ENCODE measurements at places on chromosomes 3 and 15. TPM values are rescaled to one million over a fixed set of nuclear protein-coding genes. Genes with fewer than 3 reads are reported as not detected.
A peak's percentile ranks its signal among the peaks of the same experiment; 100 is the strongest.

DNA sequence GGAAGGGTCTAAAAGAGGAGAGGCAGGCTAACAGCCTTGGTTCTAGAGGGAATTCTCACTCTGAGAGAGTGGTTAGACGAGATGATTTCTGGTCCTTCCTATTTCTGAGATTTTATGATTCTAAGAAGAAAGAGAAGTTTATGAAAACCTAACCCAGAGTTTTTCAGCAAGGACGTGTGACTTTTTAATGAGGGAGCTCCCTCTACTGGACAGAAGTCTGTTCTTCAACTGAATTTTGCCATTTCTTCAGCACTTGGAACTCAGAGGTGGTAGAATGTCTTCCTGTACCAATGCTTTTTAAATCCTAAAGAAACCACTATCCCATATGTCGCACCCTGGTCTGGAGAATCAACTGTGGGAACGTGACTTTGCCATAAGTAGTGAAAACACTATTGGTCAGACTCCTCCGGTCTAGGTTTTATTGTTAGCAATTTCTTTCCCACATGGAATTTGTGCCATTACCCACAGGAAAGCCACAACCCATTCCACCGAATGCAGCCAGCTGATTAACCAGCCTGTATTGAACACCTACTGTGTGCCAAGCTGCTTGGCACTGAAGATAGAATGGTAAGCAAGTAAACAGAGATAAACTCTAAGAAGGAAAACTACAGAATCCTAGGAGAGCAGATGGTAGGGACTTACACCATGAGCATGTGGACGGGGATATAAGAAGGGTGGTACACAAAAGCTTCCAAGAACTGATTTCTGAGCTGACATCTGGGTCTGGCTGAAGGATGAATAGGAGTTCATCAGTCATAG is 199.5 kb upstream of the LMCD1 start:
- H3K27ac ChIP-seq: no peak overlapping the region
- H3K27me3 ChIP-seq: no peaks in the 10 kb centered on the region
- DNase-seq: no peak
- H3K36me3 ChIP-seq: no peaks in the 10 kb centered on the region
- H3K4me3 ChIP-seq: no peak overlapping the region

GRCh38 chr3:186832276-186832675 is 10.2 kb upstream of the ADIPOQ start:
- peaks cover 16% of the 10 kb centered on the region for H3K27me3 ChIP-seq
- no peaks in the 10 kb centered on the region for H3K36me3 ChIP-seq
- no peak overlapping the region for H3K4me3 ChIP-seq
- DNase-seq: no peak
- no peak overlapping the region for H3K27ac ChIP-seq

GRCh38 chr3:122058294-122058693 is 3.1 kb downstream of the CD86 start:
- H3K27me3 ChIP-seq: no peaks in the 10 kb centered on the region
- H3K4me1 ChIP-seq: peaks cover 14% of the 10 kb centered on the region
- H3K36me3 ChIP-seq: peaks cover 22% of the 10 kb centered on the region
- peak overlapping the region; percentile 26 for H3K4me3 ChIP-seq
- DNase-seq: no peak

GRCh38 chr3:125035217-125035616 is 20.6 kb downstream of the HEG1 start:
- DNase-seq: peak; percentile 61
- no peak overlapping the region for H3K27ac ChIP-seq
- H3K27me3 ChIP-seq: no peaks in the 10 kb centered on the region
- peaks cover 11% of the 10 kb centered on the region for H3K4me1 ChIP-seq

GRCh38 chr3:43399034-43399433 is 112.7 kb downstream of the SNRK start:
- no peaks in the 10 kb centered on the region for H3K4me1 ChIP-seq
- H3K36me3 ChIP-seq: no peaks in the 10 kb centered on the region
- no peak for DNase-seq
- H3K27me3 ChIP-seq: no peaks in the 10 kb centered on the region
- H3K4me3 ChIP-seq: no peak overlapping the region

DNA sequence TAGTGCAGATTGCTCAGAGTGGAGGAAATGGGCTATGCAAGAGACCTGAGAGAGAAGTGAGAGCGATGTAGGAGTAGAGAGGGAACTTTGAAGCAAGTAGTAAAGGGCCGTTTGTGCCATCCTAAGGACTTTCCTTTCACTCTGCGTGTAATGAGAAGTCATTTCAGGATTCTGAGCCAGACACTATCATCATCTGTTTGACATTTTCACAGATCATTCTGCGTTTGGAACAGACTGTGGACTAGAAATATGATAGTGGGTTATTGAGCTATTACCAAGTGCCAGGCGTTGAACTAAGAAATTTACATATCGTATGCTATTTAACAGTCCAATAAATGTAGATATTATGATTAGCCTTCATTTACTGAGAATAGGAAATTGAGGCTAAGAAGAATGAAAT is 150.0 kb upstream of the ROBO2 start:
- no peaks in the 10 kb centered on the region for H3K36me3 ChIP-seq
- H3K27me3 ChIP-seq: no peaks in the 10 kb centered on the region
- no peak overlapping the region for H3K4me3 ChIP-seq
- no peak for DNase-seq
- no peak overlapping the region for H3K27ac ChIP-seq

DNA sequence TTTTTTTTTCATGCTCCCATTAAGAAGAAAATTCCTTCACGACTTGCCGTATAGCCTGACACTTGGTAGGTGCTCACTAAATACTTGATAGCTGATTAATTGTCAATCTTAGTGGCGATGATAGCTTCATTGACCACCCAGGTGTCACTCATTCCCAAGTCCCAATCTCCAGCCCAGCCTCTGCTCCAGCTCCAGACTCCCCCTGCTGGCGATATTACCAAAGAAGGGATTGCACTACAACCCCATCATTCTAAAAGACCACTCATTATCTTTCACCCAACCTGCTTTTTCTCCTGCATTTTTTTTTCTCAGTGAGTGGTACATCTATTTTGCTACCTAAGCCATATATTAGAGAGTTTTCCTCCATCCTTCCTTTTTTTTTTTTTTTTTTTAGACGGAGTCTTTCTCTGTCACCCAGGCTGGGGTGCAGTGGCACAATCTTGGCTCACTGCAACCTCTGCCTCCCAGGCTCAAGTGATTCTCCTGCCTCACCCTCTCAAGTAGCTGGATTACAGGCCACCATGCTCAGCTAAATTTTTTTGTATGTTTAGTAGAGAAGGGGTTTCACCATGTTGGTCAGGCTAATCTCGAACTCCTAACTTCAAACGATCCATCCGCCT is 19.5 kb upstream of the COMMD2 start:
- no peak for DNase-seq
- no peaks in the 10 kb centered on the region for H3K27me3 ChIP-seq
- no peak overlapping the region for H3K4me3 ChIP-seq
- no peaks in the 10 kb centered on the region for H3K4me1 ChIP-seq
- H3K27ac ChIP-seq: no peak overlapping the region

- no peaks in the 10 kb centered on the region for H3K36me3 ChIP-seq
- H3K4me3 ChIP-seq: no peak overlapping the region
- no peak overlapping the region for H3K27ac ChIP-seq
- no peaks in the 10 kb centered on the region for H3K4me1 ChIP-seq
These were observed 264.2 kb upstream of the ROPN1 start for GRCh38 chr3:124256156-124256555.

GRCh38 chr15:88890495-88890894 is 4.8 kb downstream of the HAPLN3 start:
- H3K4me1 ChIP-seq: peaks cover 3% of the 10 kb centered on the region
- H3K27ac ChIP-seq: no peak overlapping the region
- H3K4me3 ChIP-seq: no peak overlapping the region
- H3K27me3 ChIP-seq: no peaks in the 10 kb centered on the region
- no peaks in the 10 kb centered on the region for H3K36me3 ChIP-seq
- DNase-seq: no peak

DNA sequence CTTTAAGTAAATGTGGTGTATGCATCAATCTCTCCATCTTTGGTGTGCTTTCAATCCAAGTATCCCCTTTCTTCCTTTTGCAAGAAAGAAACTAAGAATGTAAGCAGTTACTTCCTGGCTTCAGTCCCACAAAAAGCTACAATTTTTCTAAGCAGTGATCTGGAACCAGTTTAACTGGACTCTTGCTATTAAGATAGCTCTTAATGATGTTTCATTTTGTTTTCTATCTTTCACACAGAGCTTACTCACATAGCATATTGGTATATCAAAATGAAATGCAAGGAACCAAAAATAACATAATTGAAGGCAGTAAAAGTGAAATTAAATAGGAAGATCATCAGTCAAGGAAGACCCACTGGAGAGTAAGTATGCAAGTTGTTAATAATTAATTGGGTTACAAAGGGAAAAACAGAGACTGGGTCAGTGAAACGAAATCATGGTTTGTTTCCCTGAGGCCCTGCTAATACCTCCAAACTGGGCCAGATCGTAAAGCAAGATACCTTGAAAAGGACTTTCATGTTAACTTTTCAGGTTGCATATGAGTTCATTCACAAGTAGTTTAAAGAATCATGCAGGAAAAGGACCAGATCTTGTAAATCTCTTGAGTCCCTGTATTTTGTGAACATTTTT is 41.9 kb downstream of the GPR160 start:
- no peaks in the 10 kb centered on the region for H3K36me3 ChIP-seq
- H3K27ac ChIP-seq: no peak overlapping the region
- H3K27me3 ChIP-seq: no peaks in the 10 kb centered on the region
- no peaks in the 10 kb centered on the region for H3K4me1 ChIP-seq
- DNase-seq: no peak

DNA sequence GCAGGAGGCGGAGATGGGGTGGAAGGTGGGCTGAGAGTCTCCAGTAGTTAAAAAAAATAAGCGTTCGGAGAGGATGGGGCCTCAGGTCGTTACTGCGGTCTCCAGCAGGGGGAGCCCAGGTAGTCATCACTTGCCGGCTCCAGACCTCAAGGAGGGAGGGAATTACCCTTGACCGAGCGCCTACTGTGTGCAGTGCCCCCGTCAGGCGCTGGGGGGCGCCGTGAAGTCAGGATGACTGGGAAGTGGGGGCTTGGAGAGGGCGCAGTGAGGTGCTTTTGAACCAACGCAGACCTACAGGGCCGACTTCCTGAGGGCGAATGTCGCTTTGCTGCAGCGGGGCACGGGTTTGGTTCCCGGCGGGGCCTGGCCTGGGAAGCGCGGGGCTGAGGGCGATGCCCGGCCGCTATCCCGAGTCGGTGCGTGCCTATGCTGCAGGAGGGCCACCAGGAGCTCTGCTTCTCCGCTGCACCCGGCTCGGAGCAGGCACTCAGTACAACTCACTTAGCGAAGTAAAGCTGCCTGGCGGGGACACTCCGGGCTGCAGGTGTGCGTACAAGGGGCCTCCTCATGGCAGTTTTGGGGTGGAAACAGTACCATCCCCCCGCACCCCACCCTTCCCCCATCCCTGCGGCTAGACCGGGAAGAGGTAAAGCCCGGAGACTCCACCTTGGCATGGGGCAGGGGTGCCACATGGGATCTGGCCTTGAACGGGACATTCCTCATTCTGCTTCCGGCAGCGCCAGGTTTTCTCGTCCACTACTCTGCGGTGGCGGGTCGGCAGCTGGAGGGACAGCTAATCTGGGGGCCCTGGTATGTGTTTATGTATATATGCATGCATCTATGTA is 79.8 kb downstream of the RHCG start:
- no peak for DNase-seq
- H3K27me3 ChIP-seq: peaks cover 8% of the 10 kb centered on the region
- H3K4me1 ChIP-seq: no peaks in the 10 kb centered on the region
- no peaks in the 10 kb centered on the region for H3K36me3 ChIP-seq
- H3K27ac ChIP-seq: no peak overlapping the region

DNA sequence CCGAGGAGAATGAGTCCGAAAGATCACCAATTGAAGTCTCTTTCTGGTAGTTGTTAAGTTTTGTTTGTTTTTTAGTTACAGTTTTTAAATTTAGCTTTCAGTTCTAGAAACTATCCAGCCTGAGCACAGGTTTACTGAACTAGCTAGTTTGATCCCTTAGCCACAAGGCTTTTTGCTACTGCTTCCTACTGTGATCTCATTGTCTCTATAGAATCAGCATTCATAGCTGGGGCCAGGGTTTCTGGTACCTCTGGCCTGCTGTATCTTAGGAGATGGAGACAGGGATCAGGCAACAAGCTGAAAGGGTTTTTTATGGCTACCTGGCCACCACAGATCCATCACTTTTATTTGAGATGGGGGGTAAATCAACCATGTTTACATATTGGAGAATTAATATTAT is 37.0 kb downstream of the GOLM2 start:
- H3K4me1 ChIP-seq: peaks cover 17% of the 10 kb centered on the region
- no peak for DNase-seq
- no peaks in the 10 kb centered on the region for H3K27me3 ChIP-seq

GRCh38 chr15:24078310-24079029 is 391.4 kb upstream of the NDN start:
- H3K36me3 ChIP-seq: no peaks in the 10 kb centered on the region
- no peaks in the 10 kb centered on the region for H3K27me3 ChIP-seq
- H3K27ac ChIP-seq: no peak overlapping the region

DNA sequence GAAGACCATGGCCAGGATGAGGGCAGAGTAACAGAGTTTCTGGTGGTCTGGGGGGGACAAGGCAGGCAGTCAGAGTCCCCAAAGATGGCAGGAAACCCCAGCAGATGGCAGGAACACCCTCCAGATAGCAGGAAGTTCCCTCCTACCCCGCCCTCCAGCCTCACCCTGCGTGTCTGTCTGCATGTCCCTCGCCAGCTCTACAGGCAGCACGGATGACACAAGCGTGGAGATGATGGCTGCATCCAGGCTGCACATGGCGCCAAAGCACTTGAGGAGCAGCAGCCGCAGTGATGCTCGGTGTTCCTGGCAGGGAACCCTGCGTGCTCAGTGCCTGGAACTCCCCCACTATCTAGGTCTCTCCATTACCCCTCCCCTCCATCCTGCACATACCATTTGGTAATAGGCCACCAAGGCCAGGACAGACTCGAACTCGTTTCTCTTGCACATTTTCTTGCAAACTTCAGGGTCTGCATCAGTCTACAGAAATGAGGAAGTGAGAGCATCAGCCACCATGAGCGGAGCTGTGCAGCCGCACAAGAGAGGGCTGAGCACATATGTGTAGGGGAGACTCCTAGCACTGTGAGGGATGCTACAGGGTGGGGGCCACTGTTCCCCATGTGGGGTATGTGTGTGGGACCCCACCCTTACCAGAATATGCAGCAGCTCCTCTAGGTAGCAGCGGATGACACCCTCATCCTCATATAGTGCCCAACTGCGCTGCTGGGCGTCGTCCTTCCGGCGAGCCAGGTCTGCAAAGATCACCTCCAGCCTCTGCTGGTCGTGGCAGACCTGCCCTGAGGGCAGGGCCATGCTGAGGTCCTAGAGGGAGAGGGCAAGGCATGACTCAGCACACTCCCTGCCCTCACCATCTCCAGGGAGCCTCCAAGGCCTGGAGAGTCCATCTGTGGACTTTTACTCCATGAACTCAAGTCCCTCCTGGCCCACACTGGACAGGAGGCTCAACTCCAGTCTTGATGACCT is 6.0 kb downstream of the NCKIPSD start:
- H3K4me1 ChIP-seq: peaks cover 15% of the 10 kb centered on the region
- no peak for DNase-seq
- no peaks in the 10 kb centered on the region for H3K27me3 ChIP-seq
- no peak overlapping the region for H3K27ac ChIP-seq
- peaks cover 8% of the 10 kb centered on the region for H3K36me3 ChIP-seq

RGMA gene
- total RNA-seq: 0.13 TPM

ONECUT1 gene
- total RNA-seq: 0.11 TPM

GBE1 gene
- total RNA-seq: 42.4 TPM

WNT7A gene
- total RNA-seq: 0.08 TPM

AP3B2 gene
- not detected for total RNA-seq

TNNC1 gene
- total RNA-seq: 0.41 TPM

All from GM12878 (cell line).